ENCODE measurements at places on chromosomes 3 and 15.

DNA sequence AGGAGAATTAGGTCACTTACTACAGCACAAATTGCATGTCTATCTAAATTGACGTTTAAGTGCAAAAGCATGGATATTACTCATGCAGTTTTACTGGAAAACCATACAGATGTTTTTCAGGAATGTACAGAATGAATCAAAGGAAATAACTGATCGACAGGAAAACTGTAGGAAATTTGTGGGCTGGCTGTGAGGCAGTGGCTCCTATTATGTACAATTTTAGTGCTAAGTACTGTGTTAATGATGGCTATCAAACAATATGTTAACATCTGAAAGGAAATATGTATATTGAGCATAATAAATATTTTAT lies 6.9 kb downstream of the NUDT16 start:
- no peak for DNase-seq

DNA sequence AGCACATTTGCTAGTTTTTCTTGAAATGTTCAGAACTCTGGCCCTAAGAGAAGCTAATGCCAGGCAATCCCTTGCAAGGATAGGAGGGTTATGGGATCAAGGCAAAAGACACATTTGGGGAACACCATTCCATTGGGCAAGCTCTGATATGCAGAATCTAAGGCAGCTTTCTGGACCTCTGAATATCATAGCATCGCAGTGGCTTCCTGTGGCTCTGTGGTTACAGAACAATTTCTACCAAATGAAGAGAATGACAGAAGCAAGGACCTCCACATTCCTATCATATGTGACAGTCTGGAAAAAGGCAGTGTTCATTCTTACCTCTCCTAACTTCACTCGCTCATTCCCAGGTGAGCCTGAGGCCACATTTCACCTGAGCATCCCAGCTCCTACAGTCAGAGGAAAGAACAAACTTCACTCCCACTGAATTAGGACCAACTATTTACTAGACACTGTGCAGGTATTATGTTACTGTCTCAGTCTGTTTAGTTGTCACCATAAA lies 836.1 kb upstream of the CFAP20DC start:
- no peak for DNase-seq

- no peak for DNase-seq
Observed at GRCh38 chr3:137709011-137709601, 55.0 kb upstream of the SOX14 start.

DNA sequence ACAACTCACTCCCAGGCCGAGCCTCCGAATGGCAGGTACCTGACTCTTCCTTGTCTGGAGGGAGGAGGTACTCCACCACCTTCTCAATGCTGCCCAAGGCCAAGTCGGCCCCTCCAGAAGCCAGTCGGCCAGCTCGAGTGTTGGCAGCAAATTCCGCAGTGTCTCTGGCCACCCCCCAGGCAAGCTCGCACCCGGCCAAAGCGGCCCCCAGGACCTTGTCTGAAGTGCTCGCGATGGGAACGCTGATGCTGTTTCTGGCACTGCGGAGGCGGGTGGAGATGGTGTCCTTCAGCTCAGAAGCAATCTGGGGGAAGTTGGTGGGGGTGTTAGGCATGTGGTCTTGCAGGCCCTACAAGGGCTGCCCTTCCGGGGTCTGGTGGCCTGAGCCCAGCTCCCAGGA lies 9.2 kb downstream of the PLIN1 start:
- DNase-seq = no peak

- DNase-seq = no peak
Observed at GRCh38 chr3:60956729-60957128, 294.5 kb downstream of the FHIT start.

DNA sequence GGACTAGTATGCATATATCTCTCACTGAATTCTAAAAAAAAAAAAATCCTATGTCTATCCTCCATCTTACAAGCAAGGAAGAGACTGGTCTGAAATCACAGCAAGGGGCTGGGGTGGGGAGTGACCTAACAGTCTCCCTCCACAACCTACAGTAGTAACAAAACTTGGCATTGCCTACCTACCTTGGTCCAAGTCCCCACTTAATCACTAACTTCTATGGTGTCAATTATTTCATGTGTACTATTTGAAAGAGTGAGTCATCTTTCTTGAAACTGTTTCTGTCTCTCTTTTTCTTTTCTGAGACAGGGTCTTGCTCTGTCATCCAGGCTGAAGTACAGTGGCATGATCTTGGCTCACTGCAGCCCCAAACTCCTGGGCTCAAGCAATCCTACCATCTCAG lies 36.8 kb downstream of the CHAC1 start:
- DNase-seq = no peak

DNA sequence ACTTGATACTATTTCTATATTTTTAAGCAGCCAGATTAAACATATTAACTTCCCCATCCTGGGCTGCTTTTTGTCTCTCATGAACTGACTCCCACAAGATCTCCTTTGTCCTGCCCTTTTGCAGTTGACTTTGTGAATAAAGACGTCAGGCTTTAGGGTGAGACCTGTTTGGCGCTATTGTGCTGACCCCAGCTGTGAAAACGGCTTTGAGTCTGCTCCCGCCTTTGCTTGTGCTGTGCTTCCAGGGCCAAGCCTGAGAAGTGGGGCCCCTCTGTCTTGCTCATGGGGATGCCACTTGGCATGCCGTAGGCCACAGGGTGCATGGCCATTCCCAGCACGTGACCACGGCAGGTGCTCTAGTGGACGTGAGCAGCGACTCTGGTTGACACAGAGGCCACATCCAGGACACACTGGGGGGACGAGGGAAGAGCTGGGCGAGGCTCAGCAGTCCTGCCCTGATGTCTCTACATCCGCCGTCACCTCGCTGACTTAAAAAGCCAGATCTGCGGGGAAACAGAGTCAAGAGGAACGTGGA lies 268.9 kb upstream of the LYSMD4 start:
- no peak for DNase-seq

- no peak for DNase-seq
Observed at GRCh38 chr3:53856964-53857363, 10.6 kb downstream of the IL17RB start.

- no peak for DNase-seq
Observed at GRCh38 chr15:61049934-61050333, 179.2 kb downstream of the RORA start.

- no peak for DNase-seq
Observed at GRCh38 chr3:10762116-10762515, 53.9 kb upstream of the SLC6A11 start.

GRCh38 chr3:98540346-98540745 lies 8.6 kb downstream of the GPR15 start:
- no peak for DNase-seq

GRCh38 chr3:116051040-116051439 lies 394.2 kb downstream of the LSAMP start:
- DNase-seq = no peak

- no peak for DNase-seq
Observed at GRCh38 chr3:45003406-45003805, 22.7 kb upstream of the CLEC3B start.

GRCh38 chr15:58340176-58340575 lies 91.6 kb upstream of the LIPC start:
- no peak for DNase-seq

GRCh38 chr3:185024966-185025365 lies 127.9 kb downstream of the C3orf70 start:
- no peak for DNase-seq

DNA sequence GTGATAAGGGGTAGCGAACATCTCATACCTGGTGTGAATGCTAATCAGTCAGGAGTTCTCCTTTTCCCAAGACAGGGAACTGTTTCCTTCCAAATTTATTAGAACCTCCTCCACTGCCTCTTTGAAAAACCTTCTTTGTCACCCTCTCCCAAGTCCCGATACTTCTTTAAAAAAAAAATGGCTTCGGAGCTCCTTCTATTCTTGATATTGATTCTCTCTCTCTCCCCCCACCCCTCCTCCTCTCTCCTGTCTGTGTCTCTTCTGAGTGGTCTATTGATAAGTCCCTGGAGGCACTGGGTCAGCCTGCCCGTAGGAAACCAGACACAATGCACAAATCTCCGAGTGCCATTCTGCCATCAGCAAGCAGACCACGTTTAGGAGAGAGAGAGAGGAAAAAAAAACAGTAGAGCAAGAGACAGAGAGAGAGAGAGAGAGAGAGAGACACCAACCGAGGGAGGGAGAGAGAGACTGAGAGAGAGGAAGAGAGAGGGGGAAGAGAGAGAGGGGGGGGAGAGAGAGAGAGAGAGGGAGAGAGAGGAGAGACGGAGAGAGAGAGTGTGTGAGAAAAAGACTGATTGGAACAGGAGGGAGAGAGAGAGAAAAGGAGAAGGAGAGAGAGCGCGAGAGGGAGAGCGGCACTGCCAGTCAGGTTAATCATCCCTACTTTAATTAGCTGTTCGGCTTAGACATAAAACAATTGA lies 160.9 kb downstream of the TIGIT start:
- DNase-seq = no peak

GRCh38 chr3:122730240-122730639 lies 49.6 kb downstream of the PARP14 start:
- no peak for DNase-seq

DNA sequence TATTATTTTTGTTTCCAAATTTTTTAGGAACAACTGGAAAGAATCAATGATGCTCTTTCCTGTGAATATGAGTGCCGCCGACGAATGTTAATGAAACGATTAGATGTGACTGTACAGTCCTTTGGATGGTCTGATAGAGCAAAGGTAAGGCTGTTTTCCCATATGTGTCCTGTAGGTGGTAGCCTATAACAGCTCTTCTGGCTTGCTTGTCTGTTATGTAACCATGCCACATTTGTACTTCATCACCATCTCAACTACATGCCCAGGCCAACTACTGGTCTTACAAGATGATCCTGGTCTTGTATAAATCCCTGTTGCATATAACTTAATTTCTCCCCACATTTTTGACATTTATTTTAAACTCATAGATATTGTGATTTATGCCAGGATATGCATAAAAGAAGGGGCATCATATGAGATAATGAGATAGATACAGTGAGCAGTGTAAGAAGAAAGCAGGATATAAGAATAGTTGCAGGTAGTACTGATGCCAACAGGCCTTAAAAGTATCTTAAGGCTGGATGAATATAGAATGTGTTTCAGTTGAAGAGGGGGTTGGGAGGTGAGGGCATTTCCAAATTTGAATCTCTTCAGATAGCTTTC lies 20.3 kb downstream of the FAM98B start:
- DNase-seq = peak; percentile 67

GRCh38 chr3:167653760-167654159 lies at the start of gene WDR49:
Gene WDR49, minus strand, starts transcription at chr3:167653942. Its CDS starts 517 bp downstream, at chr3:167653425.
- no peak for DNase-seq
